H4 (cell line): ENCODE measurements at places on chromosomes 4 and X. TPM values are rescaled to one million over a fixed set of nuclear protein-coding genes. Genes with fewer than 3 reads are reported as not detected.
A peak's percentile ranks its signal among the peaks of the same experiment; 100 is the strongest.

- no peak for DNase-seq
Measured at GRCh38 chr4:82482387-82482786, 52.0 kb downstream of the ENOPH1 start.

PARM1 gene
- 3.4 and 4.3 TPM in 2 replicates for total RNA-seq

DNA sequence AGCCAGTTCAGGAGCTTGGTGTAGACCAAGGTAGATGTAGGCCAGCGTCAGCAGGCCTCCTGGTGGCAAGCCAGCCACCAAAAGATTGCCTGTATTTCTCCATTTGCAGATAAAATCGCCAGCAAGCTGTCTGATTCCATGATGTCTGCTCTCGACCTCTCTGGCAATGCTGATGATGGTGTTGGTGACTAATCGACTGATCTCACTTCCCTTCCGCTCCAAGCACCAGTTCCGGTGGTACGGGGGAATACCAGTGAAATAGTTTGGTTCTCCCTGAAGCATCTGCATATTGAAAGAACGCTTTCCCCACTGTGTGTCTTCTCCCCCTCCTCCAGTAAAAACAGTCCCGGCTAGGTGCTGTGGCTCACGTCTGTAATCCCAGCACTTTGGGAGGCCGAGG is 30.4 kb downstream of the GNL3L start:
- no peak for DNase-seq

GRCh38 chr4:150141756-150142155 is 63.5 kb downstream of the DCLK2 start:
- DNase-seq: no peak

DNA sequence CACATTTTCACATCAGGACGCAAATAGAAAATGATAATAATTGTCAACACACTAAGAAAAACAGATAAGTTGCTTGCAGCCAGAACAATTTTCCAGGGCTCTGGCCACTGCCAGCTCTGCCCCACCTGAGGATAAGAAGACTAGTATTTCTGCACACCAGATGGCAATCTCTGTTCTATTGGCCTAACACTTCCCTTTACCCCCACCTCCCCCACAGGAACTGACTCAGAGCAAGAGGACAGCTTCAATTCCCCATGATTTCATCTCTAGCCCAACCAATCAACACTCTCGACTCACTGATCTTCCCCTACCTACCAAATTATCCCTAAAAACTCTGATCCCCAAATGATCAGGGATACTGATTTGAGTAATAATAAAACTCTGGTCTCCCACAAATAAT is 164.0 kb downstream of the SMARCA1 start:
- no peak for DNase-seq

PAPSS1 gene
- total RNA-seq: 34.3 and 46.9 TPM in 2 replicates

- no peak for DNase-seq
Measured at GRCh38 chr4:184387351-184387750, 87.0 kb downstream of the IRF2 start.

GRCh38 chr4:11038926-11039325 is 354.4 kb upstream of the CLNK start:
- DNase-seq: no peak

SERPINA7 gene
- not detected in 2 replicates for total RNA-seq

VCX gene
- 68.2 and 79.3 TPM in 2 replicates for total RNA-seq

DNA sequence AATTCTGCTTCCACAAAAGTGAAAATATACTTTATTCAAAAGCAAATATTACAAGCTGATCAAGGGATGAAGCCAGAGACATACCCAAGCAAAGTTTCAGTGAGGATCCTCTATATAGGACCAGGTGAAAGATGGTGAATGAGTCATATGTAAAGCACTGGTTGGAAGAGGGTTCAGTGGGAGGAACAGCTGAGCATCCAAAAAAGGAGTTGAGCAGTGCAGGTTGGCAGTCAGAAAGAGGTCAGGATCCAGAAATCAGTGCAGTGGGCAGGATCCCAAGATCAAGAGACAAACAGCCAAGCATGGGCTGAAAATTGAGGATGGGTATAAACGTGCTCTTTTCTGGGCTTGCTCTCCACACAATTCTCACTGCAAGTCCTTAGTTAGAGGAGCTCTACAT is 30.3 kb downstream of the OTC start:
- DNase-seq: no peak

- DNase-seq: no peak
Measured at GRCh38 chr4:23782778-23783437, 106.9 kb downstream of the PPARGC1A start.

DNA sequence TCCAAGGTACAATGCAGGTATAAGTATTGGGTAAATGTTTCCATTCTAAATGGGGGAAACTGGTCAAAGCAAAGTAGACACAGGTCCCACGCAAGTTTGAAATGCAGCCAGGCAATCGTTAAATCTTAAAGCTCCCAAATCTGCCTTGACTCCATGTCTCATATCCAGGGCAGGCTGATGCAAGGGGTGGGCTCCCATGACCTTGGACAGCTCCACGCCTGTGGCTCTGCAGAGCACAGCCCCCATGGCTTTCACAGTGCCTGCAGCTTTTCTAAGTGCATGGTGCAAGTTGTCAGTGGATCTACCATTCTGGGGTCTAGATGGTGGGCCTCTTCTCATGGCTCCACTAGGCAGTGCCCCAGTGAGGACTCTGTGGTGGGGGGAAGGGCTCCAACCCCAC is 436.4 kb downstream of the DMD start:
- no peak for DNase-seq

CXCL1 gene
- not detected in 2 replicates for total RNA-seq

C1QTNF7 gene
- total RNA-seq: not detected in 2 replicates

DNA sequence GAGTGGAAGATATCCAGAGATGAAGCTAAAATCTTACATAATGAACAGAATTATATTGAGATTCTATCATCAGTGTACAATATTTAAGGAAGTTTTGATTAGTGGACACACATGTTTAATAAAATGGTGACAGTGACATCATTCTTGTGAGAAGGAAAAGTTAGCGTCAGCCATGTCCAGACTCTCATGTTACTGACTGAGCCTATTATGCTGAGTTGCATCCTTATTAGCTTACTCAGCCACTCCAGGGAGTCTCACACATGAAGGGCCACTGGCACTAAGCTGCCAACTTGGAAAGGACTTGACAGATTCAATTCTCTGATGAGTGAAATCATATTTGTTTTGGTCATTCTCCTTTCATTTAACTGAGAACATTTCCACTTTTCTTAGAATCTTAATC is 170.6 kb downstream of the BANK1 start:
- peak; percentile 53 for DNase-seq

DNA sequence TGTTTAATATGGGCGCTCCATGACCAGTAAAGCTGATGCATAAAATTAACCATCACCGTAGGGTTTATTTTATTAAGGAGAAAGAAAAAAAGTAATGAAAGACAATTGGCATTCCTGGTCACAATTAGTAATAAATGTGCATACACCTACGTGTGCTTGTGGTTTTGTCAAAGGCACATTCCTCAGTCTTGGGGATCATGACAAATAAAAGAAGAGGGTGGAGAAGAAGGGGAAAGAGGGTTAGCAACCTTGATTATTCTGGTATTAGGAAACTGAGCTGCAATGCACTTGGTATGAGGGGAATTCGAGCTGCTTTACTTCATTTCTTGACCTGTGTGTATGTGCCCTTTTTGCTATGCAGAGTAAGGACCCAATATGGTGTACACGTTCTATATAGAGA is 1798.3 kb upstream of the PCDH7 start:
- DNase-seq: no peak

DNA sequence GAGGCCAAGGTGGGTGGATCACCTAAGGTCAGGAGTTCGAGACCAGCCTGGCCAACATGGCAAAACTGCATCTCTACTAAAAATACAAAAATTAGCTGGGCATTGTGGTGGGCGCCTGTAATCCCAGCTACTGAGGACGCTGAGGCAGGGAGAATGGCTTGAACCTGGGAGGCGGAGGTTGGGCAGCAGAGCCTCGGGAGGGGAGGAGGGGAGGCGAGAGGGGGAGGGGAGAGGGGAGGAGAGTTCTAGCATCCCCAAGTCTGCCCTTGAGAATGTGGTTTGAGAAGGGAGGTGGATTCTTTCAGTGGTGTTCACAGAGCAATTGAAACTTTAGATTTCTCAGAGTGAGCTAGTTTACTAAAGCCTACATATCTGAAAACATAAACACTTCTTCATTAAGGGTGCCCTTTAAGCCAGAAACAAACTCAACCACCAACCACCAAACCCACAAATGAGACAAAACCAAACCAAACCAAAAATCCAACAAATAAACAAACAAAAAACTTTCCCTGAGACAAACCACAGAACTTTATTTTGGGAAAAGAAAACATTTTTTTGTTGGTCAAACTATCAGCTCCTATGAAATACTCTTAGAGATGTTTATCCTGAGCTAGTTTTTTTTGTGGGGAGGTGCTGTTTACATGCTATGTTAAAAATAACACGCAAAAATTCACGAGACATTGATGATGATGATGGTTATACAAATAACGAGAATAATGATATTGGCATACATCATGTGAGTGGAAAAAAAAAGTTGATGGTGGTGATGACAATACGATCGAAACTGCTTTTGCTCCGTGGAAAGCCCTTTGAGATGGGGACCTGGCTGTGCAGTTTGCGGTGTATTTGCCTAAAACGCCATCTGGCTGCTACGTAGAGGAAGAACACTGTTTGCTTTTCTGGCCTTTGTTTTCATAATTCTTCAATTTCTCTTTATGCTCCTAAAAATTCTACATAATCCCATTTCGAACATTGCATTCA is 98.2 kb upstream of the PRKX start:
- peak; percentile 64 for DNase-seq

GRCh38 chr4:168515222-168516011 is 18.6 kb downstream of the PALLD start:
- DNase-seq: peak; percentile 10

DNA sequence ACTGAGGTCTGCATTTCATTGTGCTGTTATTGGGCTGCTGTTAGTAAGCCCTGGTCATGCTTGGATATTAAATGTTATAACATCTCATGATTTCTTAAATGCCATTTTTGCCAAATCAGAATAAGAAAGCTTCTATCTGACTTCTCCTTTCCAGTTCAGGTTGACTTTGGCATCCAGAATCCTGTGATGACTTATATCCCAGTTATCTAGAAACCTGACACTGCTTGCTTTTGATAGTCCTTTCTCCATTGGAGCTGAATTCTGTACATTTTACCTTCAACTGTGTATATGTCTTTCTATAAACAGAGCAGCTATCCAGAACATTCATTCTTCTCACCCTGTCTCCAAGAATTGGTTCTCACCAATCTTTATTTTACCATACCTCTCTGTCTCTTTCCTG is 257.7 kb upstream of the GNPDA2 start:
- DNase-seq: no peak

- DNase-seq: no peak
Measured at GRCh38 chr4:186954956-186955355, 231.3 kb upstream of the FAT1 start.

- peak; percentile 16 for DNase-seq
Measured at GRCh38 chr4:128471576-128471975, 184.0 kb upstream of the PGRMC2 start.

DNA sequence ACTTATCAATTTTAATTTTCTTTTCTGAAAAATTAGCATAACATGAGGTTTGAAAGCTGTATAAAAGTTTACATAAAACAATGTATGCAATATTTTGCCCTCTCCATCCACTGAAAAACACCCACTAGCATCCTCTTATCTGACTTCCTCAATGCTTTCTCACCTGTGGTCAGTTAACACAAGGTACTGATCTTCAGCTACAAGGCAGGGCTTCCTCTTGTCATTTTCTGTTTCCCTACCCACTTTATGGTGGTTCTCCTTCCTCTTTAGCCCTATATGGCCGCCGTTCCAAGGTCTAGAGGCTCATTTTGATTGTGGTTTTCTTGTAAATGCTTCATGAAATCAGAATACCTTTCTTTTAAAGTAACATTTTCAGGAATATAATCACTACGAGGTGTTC is 618.6 kb upstream of the CPEB2 start:
- DNase-seq: no peak

DNA sequence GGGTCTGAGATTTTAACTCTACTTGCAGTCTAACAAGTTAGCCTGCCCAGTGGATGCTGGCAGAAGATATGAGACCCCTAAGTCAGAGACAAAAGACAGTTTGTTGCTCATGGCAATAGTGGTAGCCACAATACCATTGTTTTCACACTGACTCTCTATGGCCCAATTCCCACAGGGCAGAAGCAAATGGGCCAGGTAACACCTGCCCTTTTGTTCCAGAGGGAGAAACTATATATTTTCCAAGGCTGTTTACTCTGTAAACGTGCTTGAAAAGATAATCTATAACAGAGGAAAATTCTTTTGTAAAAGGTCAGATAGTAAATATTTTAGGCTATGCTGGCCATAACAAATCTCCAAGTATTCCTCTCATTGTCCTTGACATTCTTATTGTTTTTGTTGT is 57.2 kb upstream of the NPNT start:
- no peak for DNase-seq

- DNase-seq: no peak
Measured at GRCh38 chrX:34576864-34577263, 80.2 kb downstream of the TMEM47 start.

GRCh38 chr4:81492606-81493230 is 21.0 kb upstream of the RASGEF1B start:
- DNase-seq: no peak

DNA sequence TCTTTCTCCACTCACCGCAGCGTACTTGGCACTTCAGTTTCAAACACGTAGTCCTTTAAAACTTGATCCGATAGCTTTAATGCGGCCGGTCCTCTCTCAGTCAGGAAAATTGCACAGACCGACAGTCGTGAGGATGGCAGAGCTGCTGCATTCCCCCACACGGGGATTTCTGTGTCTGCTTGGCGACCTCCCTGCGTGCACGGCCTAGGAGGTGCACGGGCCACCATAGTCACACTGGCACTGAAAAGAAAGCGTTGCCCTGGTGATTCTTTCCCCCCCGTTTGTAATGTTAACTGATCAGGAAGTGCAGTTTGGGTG is 10.3 kb downstream of the AKAP17A start:
- DNase-seq: no peak

DACH2 gene
- not detected in 2 replicates for total RNA-seq

SGMS2 gene
- total RNA-seq: 26.8 and 51.1 TPM in 2 replicates

GRCh38 chr4:5277079-5277478 is 225.8 kb downstream of the STK32B start:
- DNase-seq: no peak

GRCh38 chr4:106497271-106497670 is 128.7 kb upstream of the GIMD1 start:
- DNase-seq: no peak

- DNase-seq: no peak
Measured at GRCh38 chrX:153768311-153769157, 4.5 kb downstream of the PLXNB3 start.

HEPH gene
- total RNA-seq: 0.85 and 1.6 TPM in 2 replicates

- DNase-seq: no peak
Measured at GRCh38 chr4:143883529-143883928, 21.8 kb downstream of the GYPE start.

ANKRD17 gene
- 31.6 and 33.1 TPM in 2 replicates for total RNA-seq

MAGEB10 gene
- total RNA-seq: not detected in 2 replicates

- DNase-seq: no peak
Measured at GRCh38 chrX:108312011-108312410, 126.2 kb downstream of the COL4A6 start.
